ENCODE measurements at places on chromosomes 1 and 21.

DNA sequence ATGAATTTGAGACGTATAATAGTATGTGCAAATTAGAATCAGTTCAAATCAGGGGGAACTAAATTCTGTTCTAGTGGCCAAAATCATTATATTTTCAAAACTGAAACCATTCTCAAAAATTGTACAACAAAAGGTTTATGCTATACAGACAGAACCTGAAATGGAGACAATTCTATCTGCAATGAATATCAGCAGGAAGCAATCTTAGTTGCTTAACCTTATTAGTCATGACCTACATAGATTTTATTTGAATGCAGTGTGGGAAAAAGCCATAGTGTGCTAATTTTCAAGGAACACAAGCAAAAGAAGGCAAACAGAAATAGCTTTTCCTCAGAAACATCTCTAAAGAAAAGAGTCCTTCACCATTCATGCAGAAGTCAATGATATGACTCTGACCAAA is 6.5 kb downstream of the AK5 start:
- DNase-seq: no peak

GRCh38 chr21:36839123-36839522 is 127.3 kb downstream of the HLCS start:
- no peak for DNase-seq

- peak; percentile 8 for DNase-seq
Measured at GRCh38 chr1:4752059-4752458, 97.7 kb downstream of the AJAP1 start.

- DNase-seq: no peak
Measured at GRCh38 chr1:163106364-163106987, 37.3 kb downstream of the RGS4 start.

DNA sequence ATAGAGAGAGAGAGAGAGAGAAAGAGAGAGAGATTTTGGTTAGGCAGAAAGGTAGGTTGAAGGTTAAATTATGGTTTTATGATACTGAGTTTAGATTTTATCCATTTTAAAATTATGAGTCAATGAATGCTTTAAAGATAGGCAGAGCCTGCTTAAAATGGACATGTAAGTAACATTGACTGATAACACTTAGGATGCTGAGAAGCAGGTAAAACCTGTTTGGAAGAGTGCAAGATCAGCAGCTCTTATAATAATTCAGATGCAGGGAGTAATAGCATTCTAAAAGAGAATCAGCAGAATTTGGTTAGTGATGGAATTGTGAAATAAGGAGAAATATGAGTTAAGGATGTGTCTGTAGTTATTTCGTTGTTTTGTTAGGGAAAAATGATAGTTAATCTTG is 446.6 kb downstream of the PLA2G4A start:
- DNase-seq: no peak

DNA sequence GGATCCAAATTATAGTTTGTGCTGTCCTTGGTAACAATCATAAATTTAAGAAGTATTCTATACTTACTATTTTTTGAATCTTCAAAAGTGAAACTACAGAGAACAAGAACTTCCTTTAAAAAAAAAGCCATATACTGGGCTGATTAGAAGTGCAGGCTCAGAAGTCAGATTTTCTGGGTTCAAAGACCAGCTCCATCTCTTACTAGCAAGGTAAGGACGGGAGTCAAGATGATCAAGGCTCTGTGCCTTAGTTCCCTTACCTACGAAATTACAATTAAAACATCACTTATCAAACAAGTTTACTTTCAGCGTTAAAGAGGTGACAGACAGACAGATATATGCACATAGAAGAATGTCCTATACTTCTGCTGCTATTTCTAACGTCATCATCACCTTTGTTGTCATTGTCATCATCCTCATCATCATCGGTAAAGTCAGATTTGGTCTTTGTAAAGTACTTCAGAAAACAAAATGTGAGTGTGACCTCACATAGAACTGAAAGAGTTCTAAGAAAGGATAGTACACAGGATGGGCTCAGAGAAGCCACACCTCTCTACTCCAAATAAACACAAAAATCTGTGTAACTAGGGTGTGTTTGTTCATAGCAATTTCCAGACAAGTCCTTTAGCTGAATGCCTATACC is 178.7 kb downstream of the VAV3 start:
- no peak for DNase-seq

GRCh38 chr1:107954126-107954525 is 10.9 kb downstream of the VAV3 start:
- DNase-seq: no peak

DNA sequence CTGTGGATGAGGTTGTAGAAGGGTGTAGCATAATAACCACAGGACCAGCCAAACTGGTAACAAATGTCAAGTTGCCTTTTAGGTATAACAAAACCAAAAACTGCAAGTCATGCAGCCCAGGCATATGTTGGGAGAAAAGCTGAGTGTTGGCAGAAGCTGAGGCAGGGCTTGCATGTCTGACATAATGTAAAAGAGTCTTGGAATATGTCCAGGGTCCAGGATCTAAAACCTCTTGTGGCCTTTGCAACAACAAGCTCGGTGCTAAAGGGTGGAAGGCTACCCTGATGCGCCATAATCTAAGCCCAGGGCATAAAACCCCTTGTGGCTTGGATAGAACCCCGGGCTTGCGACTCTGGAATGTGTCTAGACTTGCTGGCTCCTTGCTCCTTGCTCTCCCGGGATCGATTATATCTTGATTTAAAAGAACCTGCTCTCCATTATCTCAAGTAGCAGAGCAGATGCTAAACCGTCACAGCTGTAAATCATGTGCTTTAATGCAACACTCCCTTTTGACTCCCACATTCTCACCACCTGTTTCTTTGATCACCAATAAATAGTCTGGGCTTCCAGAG is 26.5 kb upstream of the SLC35A3 start:
- DNase-seq: no peak

DNA sequence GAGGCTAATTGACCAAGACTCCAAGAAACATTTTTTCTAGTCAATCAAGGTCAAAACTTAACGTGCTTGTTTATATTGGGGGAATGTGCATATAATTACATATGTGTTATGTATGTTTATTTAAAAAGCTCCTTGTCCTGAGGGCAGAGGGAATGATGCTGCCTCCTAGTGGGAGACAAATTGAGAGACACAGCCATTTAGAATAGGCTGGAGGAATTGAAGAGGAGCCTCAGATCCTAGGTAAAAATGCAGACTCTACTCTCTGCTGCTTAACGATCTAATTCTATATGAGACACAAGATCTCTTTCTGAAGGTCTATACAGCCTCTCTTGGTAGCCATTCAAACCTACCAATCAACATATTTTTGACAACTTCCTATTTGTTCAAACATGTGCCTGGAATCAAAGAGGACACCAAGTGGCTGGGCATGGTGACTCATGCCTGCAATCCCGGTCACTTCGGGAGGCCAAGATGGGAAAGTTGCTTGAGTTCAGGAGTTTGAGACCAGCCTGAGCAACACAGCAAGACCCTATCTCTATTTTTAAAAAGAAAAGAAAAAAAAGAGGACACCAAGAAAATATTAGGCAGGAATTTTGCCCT is 136.6 kb upstream of the ZNF648 start:
- DNase-seq: no peak

GRCh38 chr1:157597959-157598667 is at the start of gene FCRL4:
Gene FCRL4, minus strand, starts transcription at chr1:157598085. Its CDS starts 141 bp downstream, at chr1:157597944.
- DNase-seq: no peak

DNA sequence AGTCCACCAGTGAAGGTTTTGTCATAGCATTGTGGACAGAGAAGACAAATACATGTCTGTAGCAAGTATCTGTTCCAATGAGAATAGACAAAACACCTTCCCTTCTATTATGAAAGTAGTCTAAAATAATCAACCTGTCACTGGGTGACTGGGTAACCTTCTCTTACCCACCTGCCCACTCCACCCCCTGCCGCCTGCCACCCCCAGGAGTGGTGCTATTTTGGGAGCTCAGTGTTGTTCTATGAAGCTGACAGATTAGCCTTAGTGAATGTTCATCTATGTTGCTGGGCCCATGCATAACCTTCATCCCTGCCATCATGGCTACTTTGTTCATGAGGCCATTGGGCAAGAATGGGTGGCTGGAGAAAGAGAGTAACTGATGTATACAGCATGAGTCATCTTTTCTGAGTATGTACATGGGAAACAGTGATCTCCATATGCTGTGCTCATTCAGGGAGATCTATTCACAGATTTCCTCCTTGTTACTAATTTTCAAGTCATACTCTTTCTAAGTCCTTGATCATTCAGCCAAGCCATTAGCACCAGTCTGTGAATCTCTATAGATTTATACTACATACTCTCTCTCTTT is 24.8 kb downstream of the MARK1 start:
- no peak for DNase-seq
